Stimulated activated CD8-positive, alpha-beta memory T cell treated with anti-CD3 and anti-CD28 coated beads, Interleukin-4, amount 100 ng/mL, for 1 hour (primary cell): ENCODE measurements at places on chromosomes 2 and 18.

GRCh38 chr2:37342591-37343220 lies 1.7 kb upstream of the QPCT start:
- no peak for DNase-seq

DNA sequence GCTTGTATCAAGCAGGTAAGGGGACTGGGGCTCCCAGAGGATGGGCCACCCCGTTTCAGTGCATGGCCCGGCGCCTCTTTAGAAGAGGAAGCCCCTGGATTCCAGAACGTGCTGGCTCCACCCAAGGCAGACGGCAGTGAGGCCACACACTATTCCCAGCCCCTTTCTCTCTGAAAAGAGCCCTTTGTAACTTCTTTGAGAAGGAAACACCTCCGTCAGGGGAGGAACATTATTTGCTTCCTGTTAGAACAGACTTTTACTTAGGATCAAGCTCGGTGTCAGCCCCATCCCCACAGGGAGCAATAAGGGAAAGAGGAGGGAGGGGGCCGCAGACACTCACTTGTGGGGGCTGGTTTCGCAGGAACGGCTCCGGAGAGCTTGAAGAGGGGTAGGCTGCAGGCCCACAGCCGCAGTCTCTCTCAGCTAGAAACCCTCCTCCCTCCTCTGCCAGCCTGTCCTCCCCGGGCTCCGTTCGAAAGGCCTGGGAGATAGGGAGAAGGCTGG lies 49.6 kb upstream of the RMDN2 start:
- no peak for DNase-seq

DNA sequence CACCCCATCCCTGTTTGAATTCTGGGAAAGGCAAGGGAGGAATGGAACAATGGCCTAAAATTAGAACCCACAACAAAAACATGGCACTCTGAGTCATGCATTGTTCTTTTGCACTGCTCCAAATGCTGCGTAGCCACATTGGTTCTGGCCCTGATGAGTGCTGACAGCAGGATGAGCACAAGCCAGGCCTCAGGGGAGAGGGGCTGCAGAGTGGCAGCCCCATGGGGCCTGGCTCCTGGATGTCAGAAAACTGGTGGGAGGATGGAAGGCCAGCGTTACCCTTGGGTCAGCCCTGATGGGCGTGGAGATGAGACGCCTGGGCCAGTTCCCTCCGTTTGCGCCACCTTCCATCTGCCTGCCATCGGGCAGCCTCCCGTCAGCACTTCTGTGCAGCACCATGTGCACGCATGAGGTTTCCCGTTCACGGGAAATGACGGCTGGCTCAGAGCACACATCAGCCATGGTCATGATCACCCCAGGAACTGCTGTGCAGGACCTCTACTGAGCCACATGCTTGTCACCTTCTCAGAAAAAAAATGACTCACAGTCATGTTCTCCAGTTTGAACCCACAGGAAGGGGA lies 65.6 kb downstream of the CYP26B1 start:
- no peak for DNase-seq

DNA sequence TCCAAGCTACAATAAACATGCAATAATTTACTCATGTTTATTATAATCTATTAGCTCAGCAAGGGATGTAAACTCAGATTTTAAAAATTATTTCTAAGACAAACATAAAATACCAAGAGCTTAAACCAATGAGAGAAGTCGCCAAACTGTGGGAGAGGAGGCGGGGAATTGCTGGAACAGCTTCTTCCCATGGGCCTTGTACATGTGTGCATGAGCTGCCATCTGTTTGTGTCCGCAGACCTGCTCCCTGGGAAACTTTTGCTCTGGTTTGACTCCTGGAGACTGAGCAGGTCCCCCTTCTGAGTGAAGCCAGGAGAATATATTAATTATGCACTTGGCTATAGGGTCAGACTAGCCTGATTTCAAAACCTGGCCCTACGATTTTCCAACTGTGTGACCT lies 655.9 kb upstream of the SOX11 start:
- no peak for DNase-seq

- no peak for DNase-seq
These were observed 462.6 kb downstream of the SLC4A3 start for GRCh38 chr2:220090050-220090449.
